ENCODE measurements at places on chromosomes 2 and 18. TPM values are rescaled to one million over a fixed set of nuclear protein-coding genes. Genes with fewer than 3 reads are reported as not detected.
A peak's percentile ranks its signal among the peaks of the same experiment; 100 is the strongest.

GRCh38 chr18:44673256-44673880 lies 7.3 kb upstream of the SETBP1 start:
- DNase-seq = no peak

DNA sequence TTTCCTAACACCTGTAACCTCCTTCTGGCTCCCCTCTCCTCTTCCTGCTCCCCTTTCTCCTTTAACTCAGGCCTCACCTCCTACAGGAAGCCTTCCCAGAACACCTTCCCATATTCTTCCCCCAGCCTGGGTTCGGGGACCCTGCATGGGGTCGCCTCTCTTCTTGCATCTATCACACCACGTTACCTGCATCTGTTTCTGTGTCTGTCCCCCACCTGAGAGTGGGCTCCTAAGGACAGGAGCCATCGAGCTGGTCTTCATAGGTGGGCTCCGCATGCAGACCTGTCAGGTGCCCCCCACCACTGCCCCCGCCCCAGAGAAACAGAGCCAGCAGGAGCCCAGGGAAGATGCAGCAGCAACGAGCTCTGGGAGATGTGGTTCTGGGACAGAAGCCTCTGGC lies 123.2 kb upstream of the GLI2 start:
- no peak for DNase-seq

- DNase-seq = no peak
Observed at GRCh38 chr2:56118474-56118873, 65.3 kb upstream of the CCDC85A start.

DNA sequence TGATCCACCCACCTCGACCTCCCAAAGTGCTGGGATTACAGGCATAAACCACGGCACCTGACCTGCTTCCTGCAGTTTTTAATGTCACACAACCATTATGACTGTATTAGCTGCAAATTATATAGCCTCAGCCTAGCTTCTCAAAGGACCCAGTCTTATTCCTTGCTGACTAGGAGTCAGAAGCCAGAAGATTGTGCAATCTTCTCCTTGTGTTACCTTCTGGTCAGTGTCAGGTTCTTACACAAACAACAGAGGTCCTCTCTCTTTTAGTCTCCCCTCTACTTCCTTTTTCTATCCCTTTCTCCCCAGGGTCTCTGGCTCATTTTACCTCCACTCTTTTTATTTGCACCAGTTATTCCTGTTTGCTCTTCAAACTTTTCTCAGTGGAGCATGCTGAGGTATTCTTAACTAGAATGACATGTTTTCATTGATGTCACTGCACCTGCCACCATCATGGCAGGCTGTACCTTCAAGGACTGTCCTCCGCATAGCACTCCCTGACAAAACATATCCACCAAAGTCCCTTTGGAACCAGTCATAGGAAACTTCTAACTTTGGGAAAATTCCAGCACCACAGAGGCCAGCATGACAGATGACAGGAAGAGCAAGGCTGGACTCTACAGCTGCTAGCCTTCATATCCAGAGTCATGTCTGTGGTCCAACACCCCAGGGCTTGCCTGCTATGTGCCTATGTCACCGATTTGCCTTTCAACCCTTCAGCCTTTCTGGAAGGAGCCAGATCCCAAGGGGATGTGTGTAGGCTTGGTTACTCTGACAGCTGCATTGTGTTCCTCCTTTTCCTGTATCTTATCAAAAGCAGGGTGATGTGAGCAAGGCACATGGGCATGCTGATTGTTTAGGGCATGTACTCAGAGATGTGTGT lies 45.2 kb upstream of the EPC2 start:
- DNase-seq = no peak

DNA sequence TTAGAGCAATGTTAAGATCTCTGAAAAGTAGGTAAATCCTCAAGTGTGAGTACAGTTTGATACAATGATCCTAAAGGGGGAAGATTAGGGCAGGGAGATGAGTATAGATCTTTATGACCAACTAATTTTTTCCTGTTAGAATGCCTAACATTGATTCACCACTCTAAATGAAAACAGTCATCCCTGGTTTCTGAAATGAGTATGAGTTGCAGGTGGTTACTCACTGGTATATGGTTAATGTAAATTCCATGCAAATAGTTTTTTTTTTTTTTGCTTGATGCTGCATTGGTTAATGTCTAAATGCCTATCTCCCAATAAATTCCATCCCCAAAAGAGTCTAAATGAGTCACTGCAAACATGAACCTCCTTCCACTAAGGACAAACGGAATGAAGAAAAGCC lies 55.0 kb upstream of the SERPINB2 start:
- DNase-seq = no peak

GRCh38 chr2:6922201-6922656 lies 5.0 kb downstream of the RNF144A start:
- peak; percentile 60 for DNase-seq

DNA sequence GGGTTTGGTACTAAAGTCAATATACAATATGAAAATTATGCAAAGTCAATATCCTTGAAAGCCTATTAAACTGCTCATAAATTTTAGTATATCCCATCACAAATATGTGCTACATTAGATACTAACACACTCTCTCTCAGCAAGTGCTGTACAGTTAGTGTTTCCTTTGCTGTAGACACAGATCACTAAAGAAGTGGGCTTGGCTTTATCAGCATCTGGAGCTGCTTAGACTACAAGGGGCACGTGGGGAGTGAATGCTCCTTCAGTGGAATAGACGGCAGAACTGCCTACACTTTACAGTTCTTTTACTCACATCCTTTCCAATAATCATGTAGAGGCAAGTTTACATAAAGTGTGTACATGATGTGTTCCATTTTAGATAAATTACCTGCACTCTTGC lies 26.0 kb upstream of the EFEMP1 start:
- DNase-seq = no peak

DNA sequence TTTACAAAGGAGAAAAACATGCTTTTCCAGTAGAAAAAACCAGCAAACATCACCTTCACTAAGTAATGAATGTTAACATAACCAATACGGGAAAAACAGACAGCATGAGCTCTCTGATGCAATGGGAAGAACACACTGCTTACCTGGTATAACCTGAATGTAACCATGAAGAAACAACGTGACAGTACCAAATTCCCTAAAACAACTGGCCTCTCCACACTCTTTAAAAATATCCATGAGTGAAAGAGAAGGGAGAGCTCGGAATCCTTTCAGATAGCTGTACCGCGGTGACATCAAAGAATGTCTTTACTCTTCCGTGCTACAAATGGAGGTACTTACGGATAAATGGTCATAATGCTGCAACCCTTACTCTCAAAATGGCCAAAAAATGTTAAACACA lies 32.1 kb downstream of the SAP130 start:
- no peak for DNase-seq

- no peak for DNase-seq
Observed at GRCh38 chr2:102660574-102660973, 41.2 kb downstream of the SLC9A2 start.

DNA sequence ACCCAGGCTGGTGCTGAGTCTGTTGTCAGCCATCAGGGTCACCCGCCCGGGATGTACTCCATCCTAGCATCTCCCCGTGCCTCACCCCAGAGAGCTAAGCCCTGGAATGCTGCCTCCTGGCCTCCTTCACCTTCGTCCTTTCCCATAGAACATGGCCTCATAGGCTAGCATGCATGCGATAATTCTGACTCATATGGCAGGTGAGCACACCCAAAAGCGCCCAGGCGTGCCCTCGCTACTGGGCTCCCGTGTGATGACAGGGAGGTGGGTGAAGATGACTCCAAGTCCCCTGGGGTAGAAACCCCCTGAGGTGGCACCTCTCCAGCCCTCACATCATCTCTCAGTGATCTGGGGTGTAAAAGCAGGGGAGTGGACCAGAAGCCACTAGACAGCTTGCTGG lies 7.3 kb downstream of the SPR start:
- DNase-seq = no peak

- no peak for DNase-seq
Observed at GRCh38 chr2:47254464-47254863, 99.4 kb upstream of the STPG4 start.

DNA sequence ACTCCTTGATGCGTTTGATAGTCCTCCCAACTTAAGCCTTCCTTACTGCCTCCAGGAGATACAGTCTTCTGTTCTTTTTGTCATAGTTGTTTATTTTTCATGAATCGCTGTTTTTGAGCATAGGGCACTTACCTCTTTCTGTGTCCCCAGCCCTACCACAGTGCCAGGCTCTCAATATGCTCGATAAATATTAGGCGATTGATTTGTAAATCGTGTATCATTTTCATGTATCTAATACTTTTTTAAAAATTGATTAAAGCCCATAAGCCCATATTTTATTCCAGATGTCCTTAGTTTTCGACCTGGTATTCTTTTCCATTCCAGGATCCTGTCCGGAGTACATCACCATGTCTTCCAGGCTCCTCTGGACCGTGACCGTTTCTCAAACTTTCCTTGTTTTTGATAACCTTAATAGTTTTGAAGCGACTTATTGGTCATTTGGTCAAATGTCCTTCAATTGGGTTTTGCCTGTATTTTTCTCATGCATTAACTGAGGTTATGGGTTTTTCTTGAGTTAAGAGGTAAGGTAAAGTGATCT lies 444 bp upstream of the MMADHC start:
- DNase-seq = no peak

DNA sequence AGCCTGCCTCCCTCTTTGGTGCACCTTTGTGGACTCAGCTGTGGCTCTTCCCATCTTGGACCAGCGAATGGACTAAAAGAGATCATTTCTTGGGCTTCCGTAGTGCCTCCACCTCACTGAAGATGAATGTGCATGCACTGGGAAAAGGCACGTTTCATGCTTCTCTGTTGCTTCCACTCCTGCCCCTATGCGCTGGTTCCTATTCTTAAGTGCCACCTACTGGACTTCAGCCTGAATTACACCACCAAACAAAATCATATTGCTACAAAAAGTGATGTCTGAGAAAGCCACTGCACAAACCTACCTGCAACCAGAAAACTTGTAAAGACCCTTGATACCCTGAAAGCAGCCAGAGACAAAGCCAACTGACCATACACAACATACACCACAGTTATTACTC lies 695.6 kb downstream of the TSN start:
- no peak for DNase-seq

DNA sequence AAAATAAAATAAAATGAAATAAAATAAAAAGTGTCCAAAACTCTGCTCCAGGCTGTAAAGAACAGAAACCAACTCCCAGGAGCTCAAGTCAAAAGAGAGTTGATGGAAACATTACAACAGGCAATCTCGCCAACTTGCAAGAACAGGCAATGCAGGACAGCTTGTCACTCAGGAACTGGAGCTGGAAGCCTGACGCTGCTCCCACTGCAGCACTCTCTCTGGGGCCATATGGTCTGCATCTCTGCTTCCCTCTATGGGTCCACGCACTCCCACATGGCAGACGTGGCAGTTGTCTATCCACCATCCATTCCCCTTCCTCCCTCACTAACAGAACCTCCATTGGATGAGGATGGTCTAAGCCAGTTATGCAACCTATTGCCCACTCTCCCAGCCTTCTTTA lies 23.3 kb upstream of the ARPC2 start:
- no peak for DNase-seq

- DNase-seq = peak; percentile 19
Observed at GRCh38 chr2:238061315-238062202, 758 bp downstream of the SCLY start.

DNA sequence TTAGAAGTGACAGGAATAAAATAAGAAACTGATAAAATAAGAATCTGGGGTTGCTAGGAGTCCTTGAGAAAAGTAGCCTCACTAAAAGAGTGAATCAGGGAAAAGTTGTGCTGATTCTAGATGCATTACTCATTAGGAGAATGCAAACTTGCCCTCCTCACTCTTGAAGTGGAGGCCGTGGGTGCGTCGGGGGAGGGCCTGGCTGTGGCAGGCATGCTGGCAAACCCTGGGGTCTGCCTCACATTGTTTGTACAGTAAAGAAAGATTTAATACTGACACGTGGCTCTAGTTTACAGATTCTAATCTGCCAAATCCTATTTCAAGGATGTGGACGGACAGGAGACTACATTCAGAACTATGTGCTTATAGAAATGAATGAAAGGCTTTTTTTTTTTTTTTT lies 41.9 kb downstream of the TANC1 start:
- DNase-seq = no peak

- no peak for DNase-seq
Observed at GRCh38 chr2:143183804-143184463, 54.7 kb downstream of the ARHGAP15 start.

DNA sequence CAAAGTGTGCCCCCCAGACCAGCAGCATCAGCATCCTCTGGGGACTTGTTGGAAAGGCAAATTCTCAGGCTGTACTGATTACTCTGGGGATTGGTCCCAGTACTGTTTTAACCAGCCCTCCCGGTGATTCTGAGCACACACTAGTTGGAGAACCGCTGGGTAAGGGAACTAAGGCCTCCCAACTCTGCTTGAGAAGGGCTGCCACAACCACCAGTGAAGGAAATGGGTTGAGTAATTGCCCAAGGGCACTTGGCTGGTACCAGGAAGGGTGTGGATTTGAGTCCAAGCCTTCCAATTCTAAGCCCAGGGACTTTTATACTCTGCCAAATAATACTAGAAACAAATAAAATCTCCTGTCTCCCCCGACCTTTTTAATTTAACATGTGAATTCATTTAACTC lies 219.9 kb downstream of the SETBP1 start:
- no peak for DNase-seq

- no peak for DNase-seq
Observed at GRCh38 chr2:34991508-34992274, 1363.9 kb upstream of the CRIM1 start.

DNA sequence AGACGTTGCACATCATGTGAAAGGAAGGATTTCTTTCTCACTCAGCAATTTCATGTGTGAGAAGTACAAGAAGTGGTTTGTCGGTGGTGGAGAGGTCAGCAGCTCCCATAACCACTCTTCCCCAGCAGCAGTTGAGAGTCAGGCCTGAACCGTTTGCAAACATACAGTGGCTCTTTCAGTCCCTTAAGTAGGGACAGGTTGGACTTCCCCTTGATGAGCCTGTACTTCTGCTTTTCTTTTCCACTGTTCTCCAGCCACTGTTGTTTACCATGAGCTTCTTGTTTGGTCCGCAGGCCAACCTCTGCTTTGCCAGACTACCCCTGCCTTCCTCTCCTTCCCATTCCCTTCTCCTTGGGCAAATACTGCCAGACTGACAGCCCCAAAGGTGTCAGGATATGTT lies 391.3 kb upstream of the CELF4 start:
- no peak for DNase-seq

- DNase-seq = peak; percentile 5
Observed at GRCh38 chr2:140462990-140463389, 1667.8 kb downstream of the LRP1B start.

Gene PCARE
- 0.43 TPM for polyA plus RNA-seq

Gene PLCD4
- polyA plus RNA-seq = 11.9 TPM

Gene GRHL1
- polyA plus RNA-seq = 7.2 TPM

Gene SMYD5
- 43.4 TPM for polyA plus RNA-seq

Gene MARCHF4
- polyA plus RNA-seq = 0.08 TPM

Gene FHOD3
- 42.4 TPM for polyA plus RNA-seq

Gene FNDC4
- polyA plus RNA-seq = 6.8 TPM

Gene SLC19A3
- 10.7 TPM for polyA plus RNA-seq

Gene SULT1C4
- 51.7 TPM for polyA plus RNA-seq

Gene ZBTB7C
- 12.8 TPM for polyA plus RNA-seq
